ENCODE measurements at places on chromosomes 6 and 20.

GRCh38 chr6:10429638-10430427 is 15.0 kb upstream of the TFAP2A start:
- DNase-seq: peak; percentile 69

- peak; percentile 75 for DNase-seq
Measured at GRCh38 chr6:79614326-79615305, 16.5 kb upstream of the SH3BGRL2 start.

- DNase-seq: no peak
Measured at GRCh38 chr6:37375376-37375775, 21.6 kb downstream of the RNF8 start.

DNA sequence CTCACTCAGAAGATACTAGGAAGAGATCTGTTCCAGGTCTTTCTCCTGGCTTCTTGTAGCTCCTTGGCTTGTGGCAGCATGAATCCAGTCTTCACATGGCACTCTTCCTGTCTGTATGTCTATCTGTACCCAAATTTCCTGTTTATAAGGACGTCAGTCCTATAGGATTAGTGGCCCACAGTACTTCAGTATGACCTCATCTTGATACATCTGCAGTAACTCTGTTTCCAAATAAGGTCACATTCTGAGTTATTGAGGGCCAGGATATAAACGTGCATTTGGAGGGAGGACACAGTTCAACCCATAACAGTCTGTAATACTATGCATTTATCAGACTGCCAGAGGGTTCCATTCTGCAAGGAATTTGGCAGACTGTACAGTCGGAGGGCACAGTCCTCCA is 57.6 kb upstream of the DYNLRB1 start:
- no peak for DNase-seq

GRCh38 chr6:169853196-169854082 is 102.0 kb downstream of the ERMARD start:
- no peak for DNase-seq

DNA sequence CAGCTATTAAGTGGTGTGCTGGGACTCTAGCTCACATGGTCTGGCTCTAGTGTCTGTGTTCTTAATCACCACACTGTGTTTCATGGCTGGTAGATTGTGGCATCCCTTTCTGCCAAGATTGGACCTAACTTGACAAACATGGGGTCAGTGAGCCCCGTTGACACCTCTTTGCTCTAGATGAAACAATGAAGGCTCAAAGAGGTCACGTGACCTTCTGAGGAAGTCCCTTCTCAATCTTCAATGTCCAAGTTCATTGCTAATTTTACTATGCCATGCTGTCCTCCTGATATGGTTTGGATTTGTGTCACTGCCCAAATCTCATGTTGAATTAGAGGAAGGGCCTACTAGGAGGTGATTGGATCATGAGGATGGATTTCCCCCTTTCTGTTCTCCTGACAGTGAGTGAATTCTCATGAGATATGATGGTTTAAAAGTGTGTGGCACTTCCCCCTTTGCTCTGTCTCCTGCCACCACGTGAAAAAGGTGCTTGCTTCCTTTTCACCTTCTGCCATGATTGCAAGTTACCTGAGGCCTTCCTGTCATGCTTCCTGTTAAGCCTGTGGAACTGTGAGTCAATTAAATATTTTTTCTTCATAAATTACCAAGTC is 177.8 kb upstream of the MYLIP start:
- DNase-seq: peak; percentile 28

GRCh38 chr6:38933426-38933825 is 115.2 kb upstream of the GLP1R start:
- peak; percentile 1 for DNase-seq

DNA sequence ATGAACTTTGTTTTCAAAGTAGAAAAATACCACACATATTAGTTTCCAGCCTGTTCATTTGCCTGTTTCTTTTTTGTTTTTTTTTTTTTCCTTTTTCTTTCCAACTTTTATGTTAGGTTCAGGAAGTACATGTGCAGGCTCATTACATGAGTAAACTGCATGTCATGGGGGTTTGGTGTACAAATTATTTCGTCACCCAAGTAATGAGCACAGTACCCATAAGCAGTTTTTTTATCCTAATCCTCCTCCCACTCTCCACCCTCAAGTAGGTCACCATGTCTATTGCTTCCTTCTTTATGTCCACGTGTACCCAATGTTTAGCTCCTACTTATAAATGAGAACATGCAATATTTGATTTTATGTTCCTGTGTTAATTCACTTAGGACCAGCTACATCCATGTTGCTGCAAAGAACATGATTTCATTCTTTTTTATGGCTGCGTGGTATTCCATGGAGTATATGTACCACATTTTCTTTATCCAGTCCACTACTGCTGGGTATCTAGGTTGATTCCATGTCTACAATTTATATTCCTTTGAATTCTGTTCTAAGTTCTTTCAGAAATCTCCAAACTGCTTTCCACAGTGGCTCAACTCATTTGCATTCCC is 31.8 kb downstream of the SNX14 start:
- DNase-seq: no peak

DNA sequence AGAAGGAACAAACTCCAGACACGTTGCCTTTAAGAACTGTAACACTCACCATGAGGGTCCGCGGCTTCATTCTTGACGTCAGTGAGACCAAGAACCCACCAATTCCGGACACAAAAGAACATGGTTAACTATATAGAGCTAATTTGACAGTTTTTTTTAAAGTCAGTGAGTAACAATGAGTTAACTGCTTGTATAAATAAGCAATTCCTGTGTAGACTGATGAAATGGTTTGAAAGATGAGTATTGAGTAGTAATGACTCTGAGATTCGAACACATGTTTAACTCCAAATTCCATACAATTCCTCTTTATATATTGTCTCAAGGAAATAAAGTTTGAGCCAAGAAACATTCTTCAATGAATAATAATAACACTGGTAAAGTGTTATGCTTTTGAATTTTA is 478.0 kb downstream of the MMUT start:
- DNase-seq: no peak

DNA sequence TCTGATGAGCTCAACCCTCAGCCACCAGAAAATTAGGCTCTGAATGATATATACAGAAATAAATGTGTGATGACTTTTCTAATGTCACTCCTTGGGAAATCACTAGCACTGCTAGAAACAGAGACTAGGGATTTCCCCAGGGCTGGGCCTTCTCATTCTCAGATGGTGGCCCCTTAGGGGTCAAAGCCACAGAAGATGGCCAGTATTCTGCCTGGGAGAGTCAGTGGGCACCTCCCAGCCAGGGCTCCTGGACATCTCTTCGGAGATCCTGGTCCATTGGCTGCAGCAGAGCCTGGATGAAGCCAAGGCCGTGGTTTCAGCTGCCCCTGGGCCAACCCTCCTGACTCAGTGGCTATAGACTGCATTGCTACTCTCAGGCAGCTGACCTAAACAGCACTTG is 276.9 kb upstream of the SUPT3H start:
- no peak for DNase-seq

- DNase-seq: peak; percentile 47
Measured at GRCh38 chr6:80214436-80215022, 108.1 kb downstream of the BCKDHB start.

DNA sequence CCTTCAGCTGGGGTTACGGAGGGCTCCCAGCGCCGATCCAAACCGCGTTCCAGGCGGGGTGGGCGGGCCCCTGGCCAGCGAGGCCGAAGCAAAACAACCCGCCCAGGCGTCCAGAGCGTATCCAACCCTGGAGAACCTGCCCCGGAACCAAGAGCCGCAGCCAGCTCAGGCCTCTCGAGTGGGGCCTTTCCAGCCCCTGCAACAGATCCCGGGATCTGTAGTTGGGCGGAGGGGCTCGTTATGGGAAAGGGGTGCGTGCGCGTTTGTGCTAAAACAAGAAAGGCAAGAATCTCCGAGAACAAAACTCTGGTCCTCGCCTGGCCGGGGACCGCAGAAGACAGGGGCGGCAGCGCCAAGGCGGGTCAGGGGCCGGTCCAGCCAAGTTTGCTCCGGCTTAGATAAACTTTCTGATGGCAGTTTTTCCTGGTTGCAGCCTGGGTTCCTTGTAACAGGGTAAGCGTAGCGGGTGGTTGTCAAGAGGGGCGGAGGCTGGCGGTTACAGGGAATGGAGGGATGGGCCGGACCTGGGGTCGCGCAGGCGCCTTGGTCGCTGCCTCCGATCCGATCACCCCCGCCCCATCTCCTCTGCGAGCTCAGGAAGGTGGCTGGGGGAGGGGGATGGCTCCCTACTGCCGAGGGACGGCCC is 448 bp upstream of the RIN2 start:
- DNase-seq: no peak

All from GM12865 (cell line).